NCI-H1092 treated with DMSO at 0.1 percent for 48 hours (cell line): ENCODE measurements at places on chromosomes 11 and 22.
A peak's percentile ranks its signal among the peaks of the same experiment; 100 is the strongest.

DNA sequence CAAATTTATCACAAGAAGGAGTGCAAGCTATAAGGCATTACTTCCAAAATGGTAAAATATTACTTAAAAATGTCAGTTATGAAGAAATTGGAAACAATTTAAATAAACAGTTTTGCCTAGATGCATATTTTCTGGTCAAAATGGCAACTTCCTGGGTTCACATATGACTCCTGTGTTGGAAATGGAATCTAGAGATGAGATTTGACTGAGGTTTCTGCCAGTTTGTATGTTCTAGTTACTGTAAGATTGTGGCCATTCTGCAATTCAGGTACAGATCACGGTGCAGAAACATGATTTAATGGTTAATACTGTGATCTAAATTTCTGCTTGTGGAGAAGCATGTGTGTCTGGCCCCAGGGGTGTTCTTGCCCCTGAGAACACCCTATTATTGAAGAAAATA lies 3.4 kb upstream of the OR4C6 start:
- DNase-seq, result no peak

DNA sequence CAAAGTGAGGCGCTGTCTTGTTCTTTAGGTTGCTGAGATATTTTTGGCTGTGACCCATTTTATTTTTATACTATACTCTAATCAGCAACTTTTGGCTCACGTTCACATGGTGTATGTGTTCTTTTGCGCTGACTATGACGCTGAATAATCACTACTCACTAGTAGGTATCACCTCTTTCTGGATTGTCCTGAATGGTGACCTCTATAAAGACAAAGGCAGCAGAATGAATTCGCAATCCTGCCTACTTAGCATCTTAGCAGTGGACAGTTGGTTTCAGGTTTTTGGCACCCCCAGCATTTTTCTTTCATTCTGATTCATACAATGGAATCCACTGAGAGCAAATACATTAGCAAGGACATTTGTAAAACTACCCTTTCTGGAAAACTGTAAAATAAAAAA lies 351.3 kb downstream of the JRKL start:
- no peak for DNase-seq

- DNase-seq, result no peak
Measured at GRCh38 chr11:86816251-86816726, 15.9 kb downstream of the PRSS23 start.

- DNase-seq, result no peak
Measured at GRCh38 chr22:33867971-33868370, 52.3 kb downstream of the LARGE1 start.

DNA sequence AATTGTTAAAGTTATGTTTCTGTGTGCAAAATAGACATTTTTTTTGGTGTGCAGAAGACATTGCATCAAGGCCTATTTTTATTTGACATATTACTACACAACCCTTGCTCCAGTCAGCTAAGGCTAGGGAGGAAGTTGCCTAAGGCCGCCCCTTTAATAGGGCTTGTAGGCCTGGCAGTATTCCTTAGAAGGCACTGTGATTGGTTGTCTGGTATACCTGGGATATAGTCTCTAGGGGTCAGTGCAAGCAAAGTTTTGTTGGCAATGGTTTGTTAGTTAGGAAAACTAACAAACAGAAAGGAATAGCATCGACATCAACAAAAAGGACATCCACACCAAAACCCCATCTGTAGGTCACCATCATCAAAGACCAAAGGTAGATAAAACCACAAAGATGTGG lies 16.9 kb downstream of the CCDC15 start:
- DNase-seq, result no peak

- DNase-seq, result no peak
Measured at GRCh38 chr11:61913699-61914395, 3.5 kb downstream of the RAB3IL1 start.

GRCh38 chr22:32411402-32411801 lies 645 bp downstream of the RTCB start:
- no peak for DNase-seq

GRCh38 chr11:61460474-61460881 lies 30.6 kb downstream of the SDHAF2 start:
- DNase-seq, result peak; percentile 51

- DNase-seq, result no peak
Measured at GRCh38 chr11:111823629-111824028, 47.8 kb downstream of the ALG9 start.

- no peak for DNase-seq
Measured at GRCh38 chr11:134131628-134132244, 62.9 kb downstream of the JAM3 start.

DNA sequence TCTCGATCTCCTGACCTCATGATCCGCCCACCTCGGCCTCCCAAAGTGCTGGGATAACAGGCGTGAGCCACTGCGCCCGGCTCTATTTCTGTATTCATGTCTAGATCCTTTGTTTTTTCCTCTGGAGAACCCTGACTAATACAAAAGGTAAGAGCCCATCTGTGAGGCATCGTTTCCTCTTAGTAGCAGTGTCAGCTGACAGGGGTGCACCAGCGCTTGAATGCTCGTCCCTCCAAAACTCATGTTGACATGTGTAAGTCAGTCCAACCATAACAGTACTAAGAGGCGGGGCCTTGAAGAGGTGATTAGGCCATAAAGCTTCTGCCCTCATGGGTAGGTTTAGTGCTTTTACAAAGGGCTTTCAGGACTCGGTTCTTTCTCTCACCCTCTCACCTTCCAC lies 470.1 kb upstream of the B3GAT1 start:
- no peak for DNase-seq

GRCh38 chr11:115257270-115257669 lies 246.9 kb downstream of the CADM1 start:
- peak; percentile 61 for DNase-seq

DNA sequence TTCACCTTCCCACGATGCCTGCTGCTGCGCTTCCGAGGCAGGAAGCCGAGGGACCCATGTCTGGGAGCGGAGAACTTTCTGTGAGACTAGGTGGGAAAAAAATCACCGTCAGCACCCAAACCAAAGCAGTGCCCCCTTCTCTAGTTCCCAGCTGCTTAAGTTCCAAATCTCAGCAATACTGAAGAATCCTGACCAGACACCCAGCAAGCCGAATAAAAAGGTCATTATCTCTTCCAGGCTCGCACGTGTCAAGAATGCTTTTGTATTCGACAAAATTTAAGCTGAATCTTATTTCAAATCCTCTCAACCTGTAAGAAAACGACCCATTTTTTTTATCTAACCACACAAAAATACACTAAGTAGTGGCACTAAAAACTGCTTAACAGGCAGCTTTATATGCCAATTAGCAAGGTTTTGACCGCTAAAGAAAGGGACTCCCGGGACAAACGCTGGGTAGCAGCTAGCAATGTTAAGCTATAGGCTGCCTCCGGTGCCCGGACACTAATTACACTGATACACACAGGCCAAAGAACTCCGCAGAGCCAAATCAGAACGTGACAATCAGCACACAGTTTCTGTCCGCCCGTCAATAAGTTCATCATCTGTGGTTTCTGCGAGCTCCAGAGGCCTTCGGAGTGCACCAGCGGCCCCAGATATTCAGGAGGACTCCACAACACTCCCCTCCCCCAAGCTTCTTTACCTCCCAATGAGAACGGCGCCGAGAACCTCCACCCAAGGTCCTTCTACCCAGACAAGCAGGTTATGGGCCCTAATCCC lies 728 bp downstream of the RPL3 start:
- DNase-seq, result peak; percentile 82

- DNase-seq, result no peak
Measured at GRCh38 chr11:131121426-131122333, 205.4 kb upstream of the SNX19 start.

- no peak for DNase-seq
Measured at GRCh38 chr11:77198440-77198849, 70.4 kb downstream of the MYO7A start.

DNA sequence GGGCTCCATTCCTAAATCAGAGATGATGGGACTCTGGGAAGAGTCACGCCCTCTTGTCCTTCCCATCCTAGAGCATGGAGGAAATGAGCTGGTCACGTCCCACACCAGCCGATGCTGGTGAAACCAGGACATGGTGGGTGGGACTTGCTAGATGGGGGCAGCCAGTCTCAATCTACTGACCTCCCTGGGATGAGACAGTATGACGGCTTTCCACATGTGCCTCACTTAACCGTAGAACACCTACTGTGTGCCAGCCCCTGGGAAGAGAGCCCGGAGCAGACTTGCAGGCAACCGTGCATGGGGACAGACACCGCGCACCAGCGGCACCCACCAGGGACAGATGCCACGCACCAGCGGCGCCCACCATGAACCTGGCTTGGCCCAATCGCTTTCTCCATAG lies 3.8 kb downstream of the OSBPL5 start:
- DNase-seq, result no peak

DNA sequence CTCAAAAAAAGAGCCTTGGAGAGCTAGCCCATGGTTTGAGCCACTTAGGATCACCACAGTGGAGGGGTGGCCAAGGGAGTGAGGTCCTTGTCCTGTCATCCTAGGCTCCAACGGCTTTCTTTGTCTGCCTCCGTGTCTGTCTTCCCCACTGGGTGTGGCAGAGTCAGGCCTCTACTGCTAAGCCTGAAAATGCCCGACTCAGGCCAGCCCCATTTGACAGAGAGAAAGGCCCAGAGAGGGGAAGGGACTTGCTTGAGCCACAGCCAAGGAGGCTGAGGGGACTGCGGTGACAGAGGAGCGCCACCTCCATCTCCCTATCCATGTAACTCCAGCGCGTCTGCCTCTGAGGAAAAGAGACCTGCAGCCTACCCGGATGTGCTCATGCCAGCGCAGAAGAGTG lies 27.8 kb upstream of the CD82 start:
- DNase-seq, result no peak

DNA sequence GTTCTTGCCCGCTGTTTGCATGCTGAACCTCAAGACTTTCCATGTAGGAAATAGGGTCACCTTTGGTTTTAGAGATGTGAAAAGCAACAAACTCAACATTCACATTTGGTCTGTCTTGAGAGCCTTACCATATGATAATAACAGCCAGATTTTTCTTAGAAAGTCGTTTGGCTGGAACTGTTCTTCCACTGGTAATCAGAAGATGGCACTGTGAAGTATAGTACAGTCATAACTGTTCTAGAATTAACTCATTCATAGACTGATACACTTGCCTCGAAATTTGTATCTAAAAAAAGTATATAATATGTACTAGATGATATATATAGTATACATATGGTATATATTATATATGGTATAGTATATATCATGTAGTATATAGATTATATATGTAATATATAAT lies 12.3 kb downstream of the LUZP2 start:
- DNase-seq, result no peak

- peak; percentile 99 for DNase-seq
Measured at GRCh38 chr11:61816736-61817455, at the start of gene FADS1. FADS1 (minus strand) TSS chr11:61817003; CDS start chr11:61816929, 74 bp downstream.

- DNase-seq, result no peak
Measured at GRCh38 chr11:96196181-96196662, 146.8 kb downstream of the MAML2 start.

DNA sequence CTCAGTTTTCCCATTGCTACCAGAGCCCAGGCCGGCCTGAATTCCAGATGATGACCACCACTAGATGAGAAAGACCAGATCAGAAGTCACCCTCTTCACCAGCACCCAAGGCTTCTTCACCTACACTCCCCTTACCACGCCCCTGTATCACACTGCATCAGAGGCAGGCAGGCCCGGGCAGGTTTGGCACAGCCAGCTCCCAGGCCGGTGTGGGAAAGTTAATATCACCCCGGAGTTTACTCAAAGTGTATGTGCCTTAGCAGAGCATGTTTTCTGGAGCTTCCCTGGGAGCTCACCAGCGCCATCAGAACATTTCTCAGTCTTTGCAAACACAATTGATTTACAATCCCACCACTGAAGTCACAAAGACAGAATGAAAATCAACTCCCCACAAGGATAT lies 47.5 kb upstream of the POU2AF1 start:
- DNase-seq, result no peak

DNA sequence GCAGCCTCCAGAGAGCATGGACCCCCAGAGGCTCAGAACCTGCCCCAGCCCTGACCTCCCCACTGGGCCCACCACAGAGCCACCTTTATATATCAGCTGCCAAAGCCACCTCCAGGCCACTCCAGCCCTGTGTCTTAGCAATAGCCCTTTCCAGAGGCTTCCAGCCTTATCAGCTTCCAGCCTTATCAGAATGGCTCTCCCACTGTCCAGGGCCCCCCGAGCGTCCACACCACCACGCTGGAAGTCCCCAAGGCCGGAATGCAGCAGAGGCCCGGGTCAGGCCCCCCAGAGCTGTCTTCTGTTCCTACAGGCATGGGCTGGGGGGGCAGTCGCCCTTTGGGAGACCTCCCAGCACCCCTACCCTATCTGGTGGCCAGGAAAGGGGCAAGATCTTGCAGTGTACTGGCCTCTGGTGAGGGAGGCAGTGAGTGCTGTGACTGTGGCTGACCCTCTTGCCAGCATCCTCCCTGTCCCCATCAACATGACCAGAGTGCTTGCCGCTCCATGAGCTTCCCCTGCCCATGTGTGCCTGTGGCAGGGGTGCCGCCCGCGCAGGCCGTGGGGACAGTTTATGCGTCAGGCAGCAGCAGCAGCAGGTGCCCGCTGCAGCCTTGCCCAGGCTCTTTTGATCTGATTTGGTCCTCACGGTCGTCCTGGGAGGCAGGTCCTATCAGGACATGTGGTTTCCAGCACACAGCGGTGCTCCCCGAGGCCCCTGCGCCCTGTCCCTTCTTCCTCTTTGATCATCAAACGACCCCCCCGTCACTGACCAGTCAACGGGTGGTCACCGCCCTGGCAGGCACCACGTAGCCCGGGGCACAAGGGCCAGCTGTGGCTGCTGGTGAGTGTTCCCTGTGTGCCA lies 15.9 kb downstream of the OSBPL5 start:
- DNase-seq, result no peak

GRCh38 chr11:14425621-14426020 lies 66.6 kb upstream of the RRAS2 start:
- DNase-seq, result no peak

GRCh38 chr22:39949964-39950737 lies 10.0 kb upstream of the TMA7B start:
- no peak for DNase-seq

DNA sequence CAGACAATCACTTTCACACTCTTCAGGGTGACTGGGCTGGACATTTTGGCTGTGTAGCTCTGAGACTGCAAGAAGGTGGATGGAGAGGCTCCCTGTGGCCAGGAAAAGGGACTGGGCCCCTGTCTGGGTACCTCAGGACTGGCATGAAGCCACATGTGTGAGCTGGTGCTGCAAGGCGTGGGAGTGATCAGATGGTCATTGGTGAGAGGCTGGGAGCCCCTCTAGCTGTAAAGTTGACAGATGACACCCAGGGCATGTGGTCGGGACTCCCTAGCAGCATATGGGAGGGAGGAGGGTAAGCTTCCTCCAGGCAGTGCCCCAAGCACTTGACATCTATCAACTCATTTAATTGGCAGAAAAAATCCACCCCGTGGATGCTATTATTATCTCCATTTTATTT lies 18.9 kb upstream of the CABP2 start:
- no peak for DNase-seq
